ENCODE measurements at places on chromosomes 7 and 10.

GRCh38 chr10:102621443-102622325, 22.6 kb upstream of the TRIM8 start:
- DNase-seq: no peak

GRCh38 chr7:68166525-68166924, 1169.9 kb downstream of the TYW1 start:
- no peak for DNase-seq

DNA sequence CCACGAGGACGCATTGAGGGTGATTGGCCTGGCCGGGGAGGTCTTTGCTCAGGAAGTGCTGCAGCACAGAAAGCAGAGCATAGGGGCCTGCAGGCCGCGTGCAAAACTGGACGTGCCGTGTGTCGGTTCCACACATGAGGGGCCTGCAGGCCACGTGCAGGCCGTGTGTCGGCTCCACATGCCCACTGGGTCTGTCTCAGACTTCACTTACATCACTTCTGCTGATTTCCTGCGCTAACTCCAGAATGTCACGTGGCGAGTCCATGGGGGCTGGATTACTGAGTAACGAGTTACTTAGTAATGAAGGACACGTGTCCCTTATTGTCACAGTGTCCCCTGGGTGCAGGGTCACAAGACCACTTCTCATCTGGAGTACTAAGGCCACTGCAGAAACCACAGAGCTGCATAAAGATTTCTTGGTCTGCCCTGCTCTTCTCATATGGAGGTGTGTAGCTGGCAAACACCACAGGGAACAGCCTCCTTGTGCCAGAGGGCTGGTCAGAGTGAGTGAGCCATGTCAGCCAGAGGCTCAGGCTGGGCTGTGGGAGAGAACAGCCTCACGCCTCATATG, 60.8 kb downstream of the GDI2 start:
- no peak for DNase-seq

DNA sequence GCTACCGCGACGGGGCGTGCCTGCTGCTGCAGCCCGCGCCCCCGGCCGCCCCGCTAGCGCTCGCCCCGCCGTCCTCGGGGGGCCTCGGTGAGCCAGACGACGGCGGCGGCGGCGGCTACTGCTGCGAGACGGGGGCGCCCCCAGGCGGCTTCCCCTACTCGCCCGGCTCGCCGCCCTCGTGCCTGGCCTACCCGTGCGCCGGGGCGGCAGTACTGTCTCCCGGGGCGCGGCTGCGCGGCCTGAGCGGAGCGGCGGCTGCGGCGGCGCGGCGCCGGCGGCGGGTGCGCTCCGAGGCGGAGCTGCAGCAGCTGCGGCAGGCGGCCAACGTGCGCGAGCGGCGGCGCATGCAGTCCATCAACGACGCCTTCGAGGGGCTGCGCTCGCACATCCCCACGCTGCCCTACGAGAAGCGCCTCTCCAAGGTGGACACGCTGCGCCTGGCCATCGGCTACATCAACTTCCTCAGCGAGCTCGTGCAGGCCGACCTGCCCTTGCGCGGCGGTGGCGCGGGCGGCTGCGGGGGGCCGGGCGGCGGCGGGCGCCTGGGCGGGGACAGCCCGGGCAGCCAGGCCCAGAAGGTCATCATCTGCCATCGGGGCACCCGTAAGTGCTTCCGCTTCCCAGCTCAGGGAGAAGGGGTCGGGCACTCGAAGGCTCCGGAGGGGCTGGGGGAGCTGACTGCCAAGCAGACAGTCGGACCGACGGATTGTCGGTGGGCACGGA, 761 bp downstream of the PTF1A start:
- DNase-seq: no peak

- no peak for DNase-seq
Observed at GRCh38 chr7:104951546-104951945, 62.5 kb upstream of the KMT2E start.

DNA sequence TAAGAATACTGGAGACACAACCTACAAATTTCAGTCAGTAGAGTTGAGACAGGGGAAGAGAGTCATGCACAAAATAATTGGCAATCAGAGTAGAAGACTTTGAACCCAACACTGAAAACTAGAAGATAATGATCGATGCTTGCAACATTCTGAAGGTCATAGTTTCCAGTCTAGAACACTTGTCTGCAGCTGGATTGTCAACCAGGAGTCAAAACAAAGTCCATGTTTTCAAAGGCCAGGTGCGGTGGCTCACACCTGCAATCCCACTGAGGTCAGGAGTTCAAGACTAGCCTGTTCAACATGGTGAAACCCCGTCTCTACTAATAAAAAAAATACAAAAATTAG, 26.8 kb upstream of the SMURF1 start:
- no peak for DNase-seq

GRCh38 chr10:28328346-28328745, 25.5 kb upstream of the MPP7 start:
- no peak for DNase-seq

Measured in activated naive CD4-positive, alpha-beta T cell treated with Interleukin-2 at 50 U/mL for 16 hours (primary cell).